ENCODE measurements at places on chromosomes 12 and 14.

DNA sequence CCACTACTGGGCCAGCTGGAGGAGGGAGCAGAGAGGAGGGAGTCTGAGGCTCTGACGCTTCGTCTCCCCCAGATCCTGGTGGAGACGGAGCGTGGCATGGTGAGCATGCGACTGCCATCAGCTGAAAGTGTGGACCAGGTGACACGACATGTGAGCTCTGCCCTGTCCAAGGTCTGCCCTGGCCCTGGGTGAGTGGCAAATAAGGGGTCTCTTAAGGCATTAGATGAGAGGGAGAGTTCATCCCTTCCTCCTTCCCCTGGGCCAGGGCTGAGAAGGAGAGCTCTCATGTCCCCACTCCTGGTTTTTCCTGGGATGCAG is 2.5 kb downstream of the CARMIL3 start:
- DNase-seq: no peak

- no peak for DNase-seq
These were observed 8.4 kb downstream of the HOXC8 start for GRCh38 chr12:54017027-54017788.

DNA sequence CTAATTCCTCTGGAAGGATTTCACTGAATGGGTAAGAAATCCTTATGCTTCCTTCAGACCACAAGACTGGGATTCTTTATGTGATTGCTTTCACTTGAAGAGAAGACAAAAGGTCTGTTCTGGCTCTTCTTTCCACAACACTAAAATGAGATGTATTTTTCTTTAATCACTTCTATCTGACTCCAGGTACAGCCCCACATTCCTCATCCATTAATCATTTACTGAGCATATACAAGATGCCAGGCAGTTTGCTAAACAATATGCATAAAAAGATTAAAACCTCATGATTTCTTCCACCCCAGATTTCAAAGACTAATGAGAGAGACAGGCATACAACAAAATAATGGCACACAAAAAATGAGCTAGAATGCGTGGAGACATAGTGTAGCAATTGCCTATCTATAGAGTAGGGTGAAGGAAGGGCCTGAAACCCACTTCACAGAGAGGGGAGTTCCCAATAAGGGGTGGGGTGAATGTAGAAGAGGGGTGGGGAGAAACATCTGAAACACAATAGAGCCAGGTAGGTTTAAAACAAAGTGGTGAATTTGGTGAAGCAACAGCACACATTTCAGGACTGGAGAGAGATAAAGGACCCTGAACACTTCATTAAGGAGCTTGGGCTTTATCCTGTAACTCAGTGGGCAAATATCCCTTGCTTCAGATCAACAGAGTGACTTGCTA is 65.1 kb upstream of the PRB2 start:
- DNase-seq: no peak

- peak; percentile 16 for DNase-seq
These were observed 90.6 kb downstream of the PAPOLA start for GRCh38 chr14:96592591-96593386.

DNA sequence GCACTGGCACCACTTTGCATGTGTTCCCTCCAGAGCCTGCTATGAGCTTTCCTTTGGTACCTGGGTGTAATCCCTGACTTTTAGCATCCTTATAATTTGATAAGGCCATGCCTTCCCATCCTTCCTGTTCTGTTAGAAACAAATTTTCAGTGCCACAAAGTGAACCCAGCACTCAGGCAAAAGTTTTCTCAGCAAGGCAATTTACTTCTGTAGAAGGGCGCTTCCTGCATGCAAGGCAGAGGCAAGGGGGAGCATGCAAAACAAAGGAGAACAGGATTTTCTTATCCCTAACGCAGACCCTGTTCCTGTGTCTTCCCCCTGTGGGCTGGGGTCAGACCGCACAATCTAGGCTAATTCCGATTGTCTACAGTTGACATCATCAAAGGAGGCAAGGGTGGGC is 108.7 kb downstream of the RIN3 start:
- no peak for DNase-seq

DNA sequence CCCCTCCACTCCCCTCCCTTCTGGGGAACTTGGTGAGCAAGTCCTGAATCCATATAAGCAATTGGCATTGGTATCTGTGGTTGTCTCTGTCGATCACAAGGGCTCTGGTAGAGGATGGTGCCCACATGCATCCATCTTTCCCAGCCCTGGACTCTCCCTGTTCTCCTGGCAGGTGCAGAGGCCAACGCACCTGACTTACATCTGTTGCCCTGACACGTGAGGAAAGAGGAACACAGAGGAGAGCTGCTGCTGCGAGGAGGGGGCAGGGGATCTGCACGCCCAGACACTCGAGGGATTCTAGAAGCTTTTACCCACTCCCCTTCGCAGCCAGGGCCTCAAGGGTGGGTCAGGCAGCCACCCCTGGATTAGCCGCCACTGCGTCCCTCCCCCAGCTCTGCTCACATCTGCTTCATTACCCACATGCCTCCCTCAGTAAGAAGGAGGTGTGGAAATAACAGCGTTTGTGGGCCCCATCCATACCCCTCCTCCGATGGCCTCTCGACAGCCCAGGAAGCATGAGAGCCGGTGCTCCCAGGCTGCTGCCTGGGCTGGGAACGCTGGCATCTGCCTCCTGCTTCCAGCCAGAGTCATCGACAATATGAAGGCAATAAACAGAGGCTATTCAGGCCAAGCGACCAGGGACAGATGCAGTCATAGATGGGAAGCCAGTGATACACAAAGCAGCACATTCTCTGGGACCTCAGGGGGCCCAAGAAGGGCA is 56.5 kb downstream of the KDM2B start:
- DNase-seq: no peak

DNA sequence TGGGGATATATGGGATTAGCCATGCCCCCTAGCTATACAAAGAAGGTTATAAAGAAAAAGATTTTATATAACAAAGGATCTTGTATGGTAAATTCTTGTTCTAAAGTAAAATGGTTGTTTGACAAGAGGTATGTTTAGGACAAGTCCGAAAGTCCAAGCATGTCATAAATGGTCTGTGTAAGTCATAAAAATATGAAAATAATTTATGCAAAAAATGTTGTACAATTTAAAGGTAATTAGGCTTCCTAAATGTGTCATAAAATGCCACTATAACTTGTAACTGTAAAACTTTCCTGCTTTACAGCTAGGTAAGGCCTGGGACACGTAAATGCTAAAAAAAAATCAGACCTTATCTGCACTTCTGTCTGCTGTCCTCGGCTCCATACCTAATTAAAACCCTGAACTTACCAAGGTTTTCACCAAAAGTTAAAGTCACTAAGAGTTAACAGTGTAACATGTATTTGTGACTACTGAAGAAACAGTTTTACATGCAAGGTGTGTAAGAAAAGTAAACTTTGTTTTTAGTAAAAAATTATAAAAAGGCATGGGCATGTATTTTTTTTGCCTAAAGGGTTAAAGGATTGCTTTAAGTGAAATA is 110.0 kb upstream of the RESF1 start:
- DNase-seq: no peak

- DNase-seq: no peak
These were observed 52.6 kb upstream of the NID2 start for GRCh38 chr14:52121441-52121840.

DNA sequence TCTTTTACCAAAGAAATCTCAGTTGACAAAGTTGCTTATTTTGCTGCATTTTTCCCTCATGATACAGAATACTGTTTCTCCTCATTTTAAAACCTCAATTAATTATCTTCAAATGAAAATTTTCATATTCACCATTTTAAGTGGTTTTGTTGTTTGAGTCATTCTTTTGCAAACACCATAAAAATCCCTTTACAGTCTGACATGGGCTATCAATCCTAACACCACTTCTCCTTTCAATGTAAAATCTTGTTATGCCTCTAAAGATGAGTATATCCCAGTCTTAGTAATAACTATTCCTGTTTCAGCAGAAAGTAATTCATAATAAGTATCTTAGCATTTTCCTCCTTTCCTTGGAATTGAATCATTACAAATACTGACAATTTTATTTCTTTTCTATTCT is 192.2 kb downstream of the SYT1 start:
- peak; percentile 5 for DNase-seq

GRCh38 chr14:65179918-65180724 is 77.8 kb upstream of the MAX start:
- DNase-seq: peak; percentile 43

DNA sequence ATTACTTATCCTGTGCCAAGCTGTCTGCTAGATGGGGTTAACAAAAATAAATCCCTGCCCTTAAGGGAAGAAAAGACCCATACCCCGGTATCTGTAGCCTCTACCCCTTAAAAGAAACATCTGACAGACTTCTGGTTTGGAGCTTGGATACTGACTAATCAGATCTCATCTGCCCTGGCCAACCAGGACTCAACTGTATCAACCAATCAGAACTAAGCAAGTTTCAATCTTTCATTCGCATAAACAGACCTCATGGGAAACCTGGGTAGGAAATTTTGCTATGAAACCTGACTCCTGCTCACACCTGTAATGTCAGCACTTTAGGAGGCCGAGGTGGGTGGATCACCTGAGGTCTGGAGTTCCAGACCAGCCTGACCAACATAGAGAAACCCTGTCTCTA is 26.4 kb upstream of the PRMT8 start:
- DNase-seq: no peak

DNA sequence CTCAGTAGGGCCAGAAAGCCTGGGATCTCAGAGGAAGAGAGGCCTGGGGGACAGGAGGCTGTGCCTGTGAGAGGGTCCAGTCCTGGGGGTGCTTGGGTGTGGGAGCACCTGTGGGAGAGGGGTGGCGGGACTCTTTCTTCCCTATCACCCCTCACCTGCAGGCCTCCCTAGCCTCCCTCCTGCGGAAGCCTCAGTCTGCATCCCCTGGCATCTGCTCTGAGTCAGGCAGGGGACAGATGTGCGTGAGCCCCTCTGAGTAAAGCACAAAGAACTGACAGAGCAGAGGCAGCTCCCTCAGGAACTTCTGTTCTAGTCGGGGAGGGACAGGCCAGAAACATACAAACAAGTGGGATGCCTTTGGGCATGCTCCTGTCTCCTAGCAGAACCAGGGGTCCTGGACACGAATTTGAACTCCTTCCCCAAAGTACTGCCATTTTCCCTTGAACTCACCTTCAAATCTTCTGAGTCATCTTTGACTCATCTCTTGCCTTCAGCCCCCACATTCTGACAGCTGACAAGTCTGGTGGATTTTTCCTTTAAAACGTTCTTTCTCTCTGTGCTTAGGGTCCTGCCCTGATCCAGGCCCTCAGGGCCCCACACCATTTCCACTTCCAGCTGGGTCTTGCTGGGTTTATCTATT is 8.5 kb upstream of the HSP90AA1 start:
- no peak for DNase-seq

DNA sequence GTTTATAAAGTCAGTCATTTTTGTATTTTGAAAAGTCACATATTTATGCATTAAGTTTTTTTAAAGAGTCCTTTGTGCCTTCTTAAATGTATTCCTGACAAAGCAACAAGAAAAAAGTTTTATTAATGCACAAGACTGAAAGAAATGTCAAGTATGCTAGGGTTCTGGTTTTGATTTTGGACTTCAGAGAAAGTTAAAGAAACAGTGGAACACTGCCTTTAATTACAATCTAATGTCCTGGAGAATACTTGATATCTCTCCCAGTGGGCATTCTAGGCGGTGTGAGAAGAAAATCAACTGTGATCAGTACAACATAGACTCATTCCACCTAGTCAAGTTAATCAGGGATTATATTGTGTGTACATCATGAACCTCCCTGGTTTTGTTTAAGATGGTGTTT is 49.9 kb downstream of the PRICKLE1 start:
- DNase-seq: peak; percentile 34

DNA sequence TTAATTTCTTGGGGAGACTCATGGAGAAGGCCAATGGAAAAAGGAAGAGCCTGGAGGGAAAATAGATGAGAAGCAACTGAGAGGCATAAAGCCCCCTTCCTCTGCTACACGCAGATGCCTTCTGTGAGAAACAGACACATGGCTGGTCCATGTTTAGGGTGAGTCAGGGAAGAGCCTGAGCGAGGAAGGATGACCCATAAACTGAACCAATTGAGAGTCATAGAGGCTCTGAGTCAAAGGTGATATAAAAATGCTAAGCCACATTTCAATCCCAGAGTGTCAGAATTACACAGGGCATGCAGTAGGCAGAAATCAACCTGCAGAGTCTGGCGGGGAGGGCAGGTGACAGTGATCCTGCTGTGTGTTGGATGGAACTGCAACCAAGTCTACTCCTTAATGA is 30.1 kb upstream of the NEDD1 start:
- DNase-seq: no peak

GRCh38 chr14:80491131-80491530 is 279.8 kb upstream of the DIO2 start:
- DNase-seq: peak; percentile 70

DNA sequence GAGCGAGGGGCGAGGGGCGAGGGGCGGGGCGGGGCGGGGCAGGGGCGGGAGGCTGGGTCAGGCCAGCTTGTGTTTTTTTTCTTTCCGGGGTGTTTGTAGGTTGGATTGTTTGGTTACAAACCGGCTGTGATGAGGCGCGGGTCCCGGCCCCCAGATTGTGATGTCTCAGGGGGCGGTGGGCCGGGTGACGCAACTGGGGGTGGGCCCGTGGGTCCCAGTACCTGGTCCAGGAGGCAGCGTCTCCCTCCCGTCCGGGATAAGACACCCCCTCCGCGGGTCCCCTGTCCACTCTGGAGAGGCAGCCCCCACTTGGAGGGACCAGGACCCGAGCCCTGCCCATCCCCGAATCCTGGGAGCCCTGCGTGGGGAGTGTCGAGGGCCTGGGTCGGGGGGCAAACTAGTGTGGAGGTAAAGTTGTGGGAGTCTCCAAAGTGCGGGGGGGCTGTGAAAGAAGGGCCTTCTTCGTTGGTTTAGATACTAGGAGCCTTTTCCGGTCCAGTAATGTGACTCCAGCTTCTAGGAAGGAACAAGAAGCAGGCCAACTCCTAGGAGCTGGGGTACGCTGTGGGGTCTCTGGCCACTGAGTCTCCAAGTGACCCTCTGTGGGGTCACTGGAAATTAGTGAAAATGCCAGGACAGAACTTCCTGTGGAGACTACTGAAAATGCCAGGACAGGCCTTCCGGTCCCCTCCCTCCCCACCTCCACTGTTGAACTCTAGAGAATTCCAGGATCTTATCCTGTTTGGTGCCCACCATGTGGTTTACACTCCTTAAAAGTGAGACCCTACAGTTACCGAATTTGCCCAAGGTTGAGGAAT is 579 bp upstream of the CLMN start:
- no peak for DNase-seq

DNA sequence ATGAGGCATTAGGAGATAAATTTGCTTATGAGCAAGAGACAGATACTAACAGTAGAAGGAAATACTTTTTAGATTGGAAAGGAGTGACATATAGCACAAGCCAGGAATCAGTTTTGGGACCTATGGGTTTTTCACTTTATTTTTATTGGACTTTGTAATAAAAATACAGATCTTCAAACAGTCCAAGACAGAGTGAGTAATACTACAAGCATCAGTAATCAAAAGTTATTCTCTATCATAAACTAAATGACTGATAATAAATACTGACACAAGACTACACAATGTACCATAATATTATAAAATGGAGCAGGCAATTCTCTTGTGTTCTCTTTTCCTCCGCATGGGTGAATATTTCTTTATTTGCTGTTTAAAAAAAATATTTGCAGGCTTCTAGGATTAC is 85.8 kb downstream of the DERA start:
- no peak for DNase-seq

GRCh38 chr12:104478396-104479122 is 21.8 kb downstream of the CHST11 start:
- no peak for DNase-seq

All from muscle of back (tissue), 13 donors.